ENCODE measurements at places on chromosomes 1 and 21.
A peak's percentile ranks its signal among the peaks of the same experiment; 100 is the strongest.

DNA sequence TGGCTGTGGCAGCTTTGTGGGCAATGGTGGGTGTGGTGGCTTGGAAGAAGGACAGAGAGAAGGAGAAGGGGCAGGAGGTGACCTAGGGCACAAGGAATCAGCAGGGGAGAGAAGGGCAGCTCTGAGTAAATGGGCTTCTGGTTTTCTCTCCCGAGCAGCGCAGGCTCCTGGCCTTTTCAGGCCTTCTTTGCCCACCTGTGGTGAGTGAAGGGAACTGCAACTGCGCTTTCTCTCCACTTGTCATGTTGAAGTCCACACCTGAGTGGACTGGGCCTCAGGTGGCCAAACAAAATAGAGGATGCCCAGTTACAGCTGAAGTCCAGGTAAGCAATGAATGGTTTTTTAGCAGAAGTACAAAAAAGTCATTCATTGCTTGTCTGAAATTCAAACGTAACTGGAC, 29.4 kb upstream of the KCNA10 start:
- DNase-seq: peak; percentile 4

DNA sequence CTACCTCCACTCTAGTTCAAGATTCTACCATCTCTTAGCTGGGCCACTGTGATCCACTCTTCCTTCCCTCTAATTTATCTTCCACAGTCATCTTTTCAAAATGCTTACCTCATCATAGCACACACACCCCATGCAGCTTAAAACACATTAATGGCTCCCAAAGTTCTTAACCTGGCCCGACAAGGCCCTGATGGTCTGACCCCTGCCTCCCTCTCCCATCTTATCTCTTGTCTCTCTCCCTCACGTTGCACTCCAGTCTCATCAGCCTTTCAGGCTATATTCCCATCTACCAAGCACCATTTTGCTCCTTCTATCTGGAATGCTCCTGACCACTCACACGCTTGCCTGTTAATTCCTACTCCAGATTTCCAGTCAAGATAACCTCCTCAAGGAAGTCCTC, 2.5 kb upstream of the ZBTB8A start:
- DNase-seq: no peak

- DNase-seq: no peak
Measured at GRCh38 chr1:7702365-7702764, 68.7 kb upstream of the VAMP3 start.

DNA sequence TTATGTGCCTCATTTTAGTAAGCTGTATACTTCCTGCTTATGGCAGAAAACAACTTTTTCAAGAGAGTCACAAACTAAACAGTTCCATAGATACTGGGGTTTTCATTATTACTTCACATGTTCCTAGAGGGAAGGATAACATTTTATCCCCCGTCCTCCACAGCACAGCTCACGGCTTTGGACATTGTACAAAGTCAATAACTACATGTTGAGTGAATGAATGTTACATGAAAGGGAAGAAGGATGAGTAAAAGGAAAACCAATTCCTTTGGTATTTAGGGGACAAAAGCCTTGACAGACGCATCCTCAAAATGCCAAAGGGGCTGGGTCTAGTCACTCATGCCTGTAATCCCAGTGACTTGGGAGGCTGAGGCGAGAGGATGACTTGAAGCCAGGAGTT, 14.8 kb downstream of the PI4KB start:
- no peak for DNase-seq

- no peak for DNase-seq
Measured at GRCh38 chr1:47903723-47904122, 93.5 kb downstream of the TRABD2B start.

- DNase-seq: peak; percentile 43
Measured at GRCh38 chr1:172566196-172566997, 33.4 kb downstream of the SUCO start.

DNA sequence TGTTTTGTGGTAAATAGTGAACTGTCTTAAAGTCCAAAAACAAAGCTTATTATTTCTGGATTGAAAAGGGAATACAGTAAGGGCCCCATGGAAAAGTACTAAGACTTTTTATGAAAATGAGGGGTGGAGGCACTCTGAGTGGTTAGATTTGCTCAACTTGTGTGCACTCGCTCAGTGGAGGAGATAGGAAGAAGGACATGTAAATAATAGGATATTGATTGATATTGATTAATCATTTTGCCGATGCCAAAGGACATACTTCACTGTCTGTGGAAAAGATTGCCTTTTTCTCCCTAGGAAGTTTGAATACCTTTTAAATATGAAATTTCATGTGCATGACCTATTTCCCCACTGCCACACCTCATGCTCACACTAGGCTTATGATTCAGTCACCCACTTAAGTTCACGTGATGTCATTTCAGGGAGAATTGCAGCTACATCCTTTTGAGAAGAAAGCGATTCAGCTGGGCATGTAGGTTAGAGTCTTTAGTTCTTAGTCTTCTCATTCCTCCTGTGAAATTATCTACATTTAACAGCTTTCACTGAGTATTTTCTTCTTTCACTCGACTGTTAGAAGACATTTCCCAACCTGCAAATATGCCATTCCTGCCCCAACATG, 5.0 kb downstream of the MTR start:
- DNase-seq: no peak

- no peak for DNase-seq
Measured at GRCh38 chr1:109615879-109616278, 3.5 kb downstream of the GNAT2 start.

DNA sequence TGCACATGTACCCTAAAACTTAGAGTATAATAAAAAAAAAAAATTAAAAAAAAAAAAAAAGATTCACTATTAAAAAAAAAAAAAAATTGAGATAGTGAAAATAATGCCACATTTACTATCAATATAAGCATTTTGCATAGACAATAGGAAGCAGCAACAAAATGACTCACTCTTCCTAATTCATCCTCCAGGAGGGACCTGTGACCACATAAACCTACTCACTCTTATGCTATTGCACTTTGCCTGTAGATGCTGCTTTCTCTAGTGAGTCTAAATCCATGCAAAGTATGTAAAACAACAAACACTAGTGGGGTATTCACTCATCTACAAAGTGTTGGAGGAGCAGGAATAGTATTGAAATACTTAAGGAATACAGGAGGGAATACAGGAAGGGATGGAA, 2.9 kb downstream of the OR10J5 start:
- no peak for DNase-seq

DNA sequence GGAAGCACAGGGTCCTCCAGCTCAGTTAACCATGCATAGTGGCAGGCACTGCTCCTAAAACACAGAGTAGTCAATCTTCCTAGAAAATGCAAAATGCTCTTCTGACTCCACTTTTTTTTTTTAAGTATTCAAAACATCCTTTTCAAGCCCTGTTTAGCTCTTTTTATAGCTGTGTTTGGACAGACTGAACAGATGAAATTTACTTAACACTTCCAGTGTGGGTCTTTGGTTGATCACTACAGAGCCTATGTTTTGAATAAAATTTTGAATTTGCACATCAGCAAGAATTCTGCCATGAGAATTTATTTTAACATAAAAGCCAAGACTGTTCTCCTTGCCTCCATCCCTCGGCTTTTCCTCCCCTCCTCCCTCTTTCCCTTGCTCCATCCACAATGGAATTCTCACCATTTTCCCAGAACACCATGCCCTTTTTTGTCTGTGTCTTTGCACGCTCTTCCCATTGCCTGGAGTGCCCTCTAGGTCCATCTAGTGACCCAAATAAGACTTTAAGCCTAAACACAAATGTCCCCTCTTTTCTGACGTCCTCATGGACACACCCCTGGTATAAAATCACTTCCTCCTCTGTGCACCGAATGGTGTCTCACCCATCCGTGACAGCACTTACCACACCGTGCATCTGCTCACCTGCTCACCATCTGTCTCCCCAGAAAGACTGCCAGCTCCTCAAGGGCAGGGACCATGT, 24.0 kb upstream of the CPT2 start:
- no peak for DNase-seq

DNA sequence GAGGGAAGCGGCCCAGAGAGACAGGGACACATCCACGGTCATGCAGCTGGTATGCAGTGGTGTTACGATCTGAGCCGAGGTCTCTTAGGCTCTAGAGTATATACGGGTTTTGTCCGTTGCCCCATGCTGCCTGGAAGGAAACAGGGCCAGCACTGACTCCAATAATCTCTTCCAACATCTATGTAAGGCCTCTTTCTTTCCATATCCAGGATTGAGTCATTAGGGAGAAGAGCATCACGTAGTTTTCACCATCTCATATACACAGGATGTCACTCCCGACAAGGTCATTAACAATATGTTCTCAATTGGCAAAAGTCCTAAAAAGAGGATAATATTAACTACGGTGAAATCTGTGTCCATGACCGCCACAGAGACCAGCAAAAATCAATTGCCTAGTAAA, 4.4 kb downstream of the C8B start:
- DNase-seq: no peak

GRCh38 chr1:2279210-2279639, 51.1 kb downstream of the SKI start:
- DNase-seq: no peak

DNA sequence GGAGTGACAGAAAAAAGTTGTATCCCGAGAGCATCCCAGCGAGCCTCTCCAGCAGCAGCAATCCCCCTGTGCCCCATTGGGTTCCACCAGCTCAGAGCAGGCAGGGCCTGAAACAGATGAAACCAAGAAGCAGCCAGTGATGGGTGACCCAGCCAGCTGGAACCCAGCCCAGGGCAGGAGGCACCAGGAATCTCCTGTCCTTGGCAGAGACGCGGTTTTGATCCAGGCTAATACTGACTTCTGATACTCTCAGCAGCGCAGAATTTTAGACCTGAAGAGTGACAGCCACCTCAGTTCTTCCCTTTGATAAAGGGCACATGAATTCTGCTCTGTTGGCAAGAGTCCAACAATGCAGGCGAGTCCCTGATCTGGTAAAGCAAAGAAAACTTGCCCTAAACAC, 11.4 kb upstream of the OLIG1 start:
- DNase-seq: peak; percentile 21
